ENCODE measurements at places on chromosomes 4 and X.

DNA sequence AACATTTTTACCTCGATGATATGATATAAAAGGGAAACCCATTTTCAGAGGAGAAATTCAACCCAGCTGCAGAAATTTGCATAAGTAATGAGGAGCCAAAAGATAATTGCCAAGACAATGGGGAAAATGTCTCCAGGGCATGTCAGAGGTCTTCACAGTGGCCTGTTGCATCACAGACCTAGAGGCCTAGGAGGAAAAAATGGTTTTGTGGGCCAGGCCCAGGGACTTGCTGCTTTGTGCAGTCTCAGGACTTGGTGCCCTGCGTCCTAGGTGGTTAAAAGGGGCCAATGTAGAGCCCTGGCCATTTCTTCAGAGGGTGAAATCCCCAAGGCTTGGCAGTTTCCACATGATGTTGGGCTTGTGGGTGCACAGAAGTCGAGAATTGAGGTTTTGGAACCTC is 106.9 kb downstream of the CPXCR1 start:
- no peak for DNase-seq

DNA sequence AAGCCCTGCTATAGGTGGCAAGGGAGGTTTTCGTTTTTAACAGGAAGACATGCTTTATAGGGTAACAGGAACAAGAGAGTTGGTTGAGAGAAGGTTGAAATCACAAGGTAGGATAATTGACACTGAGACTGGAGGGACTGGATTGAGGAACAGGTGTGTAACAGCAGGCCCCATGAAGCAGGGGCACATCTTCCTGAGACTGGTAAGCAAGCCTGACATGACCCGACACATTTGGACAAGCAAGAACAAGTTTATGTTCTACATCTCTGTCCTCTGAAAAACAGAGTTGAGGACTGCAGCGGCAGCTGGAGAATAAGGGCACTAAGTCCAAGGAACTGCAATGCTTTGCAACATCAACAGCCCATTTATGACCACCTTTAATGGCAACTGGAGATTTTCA is 5.2 kb downstream of the RPS4X start:
- no peak for DNase-seq

DNA sequence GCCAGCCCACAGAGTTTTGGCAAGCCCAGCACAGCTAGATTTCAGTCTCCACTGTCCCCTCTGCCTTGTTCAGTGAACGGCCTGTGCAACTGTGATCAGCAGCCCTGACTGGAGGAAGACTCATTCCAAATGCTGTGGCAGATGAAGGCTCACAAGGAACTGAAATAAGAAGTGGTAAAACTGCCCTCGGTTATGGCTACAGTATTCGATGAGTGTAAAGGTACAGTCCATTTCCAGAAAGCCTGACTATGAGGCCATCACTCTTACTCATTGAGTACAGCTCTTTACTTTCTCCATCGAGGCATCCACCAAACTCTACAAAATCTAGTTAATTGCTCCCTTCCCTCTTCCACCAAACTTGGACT is 69.1 kb downstream of the RHOH start:
- no peak for DNase-seq

DNA sequence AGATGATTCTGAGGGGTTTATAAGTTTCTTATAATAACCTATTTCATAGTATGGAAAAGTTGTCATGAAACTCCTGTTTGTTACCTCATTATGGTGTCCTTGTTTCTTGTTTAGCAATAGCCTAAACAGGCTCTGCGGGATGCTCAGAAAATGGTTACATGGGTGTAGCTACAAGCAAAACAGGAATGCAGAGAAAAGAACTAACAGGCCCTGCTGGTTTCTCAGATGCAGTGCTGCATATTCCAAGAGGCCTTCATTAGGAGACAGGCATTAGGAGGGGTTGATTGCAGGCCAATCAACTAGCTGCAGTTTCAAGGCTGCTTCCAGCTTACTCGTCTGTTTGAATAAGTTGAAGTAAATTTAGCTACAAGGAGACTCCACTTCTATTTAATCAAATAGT is 37.6 kb upstream of the HPGD start:
- no peak for DNase-seq

- no peak for DNase-seq
Observed at GRCh38 chr4:20813700-20814099, 113.4 kb downstream of the PACRGL start.

GRCh38 chr4:140260227-140260626 is 106.2 kb upstream of the MAML3 start:
- DNase-seq: no peak

DNA sequence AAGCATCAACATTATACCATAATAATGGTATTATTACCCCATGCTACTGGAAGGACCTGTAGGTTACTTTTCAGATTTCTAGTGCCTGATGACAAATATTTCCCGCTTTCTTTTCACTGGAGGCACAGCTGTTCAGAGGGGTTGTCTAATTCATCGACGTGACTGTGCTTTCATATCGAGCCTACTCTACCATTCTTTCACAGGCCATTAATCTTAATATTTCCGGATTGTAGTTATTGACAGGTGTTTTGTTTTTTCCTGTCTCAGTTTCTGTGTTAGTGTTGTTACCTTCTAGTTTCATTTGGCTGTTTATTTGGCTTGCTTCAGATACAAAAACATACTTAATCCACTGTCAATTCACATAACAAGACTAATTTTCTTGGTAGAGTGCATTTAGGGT is 330.9 kb downstream of the SPOCK3 start:
- no peak for DNase-seq

DNA sequence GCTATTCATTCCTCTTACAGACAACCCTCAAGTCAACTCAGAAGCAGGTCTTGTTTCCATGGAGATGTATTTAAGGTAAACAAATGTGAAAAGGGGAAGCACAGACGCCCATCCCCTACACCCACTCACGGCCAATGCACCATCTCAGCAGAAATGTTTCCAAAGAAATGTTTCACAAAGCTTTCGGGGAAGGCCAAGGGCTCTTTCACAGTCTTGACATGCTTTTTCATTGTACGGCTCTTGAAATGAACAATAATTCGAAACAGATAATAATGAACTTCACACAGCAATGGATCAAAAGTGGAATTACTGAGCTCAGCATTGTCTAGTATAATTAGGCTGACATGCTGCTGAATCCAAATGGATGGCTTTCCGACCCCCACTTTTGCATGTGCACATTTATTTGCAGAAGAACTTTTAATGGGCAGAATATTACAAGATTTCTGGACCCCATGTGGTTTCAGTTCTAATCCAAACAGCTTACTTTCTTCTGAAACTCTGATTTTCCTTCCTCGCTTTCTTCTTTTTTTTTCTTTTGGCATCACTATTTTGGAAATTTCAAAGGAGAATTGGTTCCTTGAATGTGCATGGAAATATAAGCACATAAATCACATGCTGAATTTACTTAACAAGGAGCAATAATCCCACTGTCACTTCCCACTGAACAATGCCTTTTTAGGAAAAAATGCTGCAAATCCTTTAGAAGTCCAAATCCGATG is 160.9 kb downstream of the SMIM20 start:
- DNase-seq: peak; percentile 93

GRCh38 chrX:68895341-68895755 is 66.5 kb downstream of the EFNB1 start:
- DNase-seq: no peak

GRCh38 chrX:10022580-10023245 is 55.6 kb downstream of the CLDN34 start:
- no peak for DNase-seq

- no peak for DNase-seq
Observed at GRCh38 chrX:68915778-68916177, 87.0 kb downstream of the EFNB1 start.

DNA sequence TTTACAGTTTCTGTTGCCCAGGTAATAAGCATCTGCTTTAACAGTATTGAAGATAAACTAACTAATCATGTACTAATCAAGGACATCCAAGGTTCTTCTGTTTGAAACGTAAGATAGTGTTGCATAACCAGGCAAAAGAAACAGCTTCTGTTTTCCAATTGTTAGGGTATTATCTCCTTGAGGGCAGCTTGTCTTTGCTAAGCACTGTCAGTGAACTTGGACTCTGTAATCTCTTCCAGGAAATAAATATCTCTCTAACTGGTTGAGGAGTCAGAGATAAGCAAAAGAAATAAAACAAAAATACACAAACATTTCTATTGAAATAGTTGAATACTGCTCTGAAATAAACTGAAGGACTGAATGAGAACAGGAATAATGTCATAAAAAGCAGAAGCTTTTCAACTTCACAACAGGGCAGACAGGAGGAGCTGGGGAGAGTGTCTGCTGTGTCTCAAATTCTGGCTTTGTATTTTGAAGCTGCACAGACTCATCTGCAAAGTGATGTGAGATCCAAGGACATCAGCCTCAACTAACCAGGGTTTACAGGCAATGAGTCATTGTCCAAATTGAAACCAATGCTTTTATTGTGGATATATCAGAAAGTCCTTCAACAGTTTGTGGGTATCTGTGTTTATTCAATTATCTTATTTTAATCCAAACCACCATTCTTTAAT is 1253.0 kb upstream of the PCDH7 start:
- no peak for DNase-seq

GRCh38 chrX:96387801-96388200 is 296.8 kb upstream of the DIAPH2 start:
- DNase-seq: no peak

- no peak for DNase-seq
Observed at GRCh38 chr4:172762895-172763294, 405.7 kb upstream of the GALNT7 start.

GRCh38 chr4:23333556-23333945 is 556.3 kb downstream of the PPARGC1A start:
- no peak for DNase-seq

DNA sequence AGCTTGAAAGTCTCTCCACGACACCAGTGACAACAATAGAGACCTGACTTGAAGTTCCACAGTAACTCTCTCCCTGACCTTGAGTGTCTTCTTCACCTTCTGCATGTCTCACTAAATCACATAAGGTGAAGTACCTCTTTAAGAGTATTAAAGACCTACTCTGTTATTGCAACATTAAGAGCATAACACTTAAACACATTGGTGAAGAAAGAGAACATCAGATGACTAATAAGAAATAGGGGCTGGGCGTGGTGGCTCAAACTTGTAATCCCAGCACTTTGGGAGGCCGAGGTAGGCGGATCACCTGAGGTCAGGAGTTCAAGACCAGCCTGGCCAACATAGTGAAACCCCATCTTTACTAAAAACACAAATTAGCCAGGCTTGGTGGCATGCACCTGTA is 33.9 kb upstream of the MAPK10 start:
- no peak for DNase-seq

GRCh38 chr4:181796502-181796901 is 446.7 kb upstream of the TENM3 start:
- no peak for DNase-seq

DNA sequence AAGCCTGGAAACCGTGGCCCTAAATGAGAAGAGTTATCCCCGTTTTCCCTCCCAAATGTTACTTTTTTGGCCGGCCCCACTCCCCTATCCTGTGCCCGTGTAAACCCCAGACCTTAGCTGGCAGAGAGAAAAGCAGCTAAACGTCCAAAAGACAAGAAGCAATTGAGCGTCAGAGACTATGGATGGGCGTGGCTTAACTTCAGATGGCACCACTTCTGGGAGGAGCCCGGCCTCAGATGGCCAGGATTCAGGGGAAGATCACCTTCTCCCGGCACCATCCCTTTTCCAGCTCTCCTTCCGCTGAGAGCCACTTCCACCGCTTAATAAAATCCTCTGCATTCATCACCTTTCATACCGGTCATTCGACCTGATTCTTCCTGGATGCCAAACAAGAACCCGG is 350.1 kb upstream of the PCDH7 start:
- no peak for DNase-seq

- DNase-seq: peak; percentile 18
Observed at GRCh38 chrX:101057093-101057714, 5.3 kb upstream of the TRMT2B start.

DNA sequence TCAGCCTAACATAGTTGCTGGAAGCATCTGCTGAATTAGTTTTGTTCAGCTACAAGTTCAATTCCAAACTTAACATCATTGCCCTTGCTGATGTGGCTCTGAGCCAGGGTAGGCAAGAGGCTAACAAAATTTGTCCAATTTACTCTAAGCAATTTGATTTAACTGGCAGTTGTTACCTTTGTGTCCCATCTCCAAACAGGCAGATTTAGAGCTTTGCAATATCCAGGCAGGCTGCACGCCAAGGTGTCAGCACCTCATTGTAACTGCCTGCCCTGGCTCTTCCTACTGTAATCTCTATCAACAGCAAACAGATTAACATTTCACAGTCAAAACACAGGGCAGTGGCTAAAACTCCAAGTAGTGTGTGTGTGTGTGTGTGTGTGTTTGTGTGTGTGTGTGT is 2070.6 kb downstream of the PCDH7 start:
- no peak for DNase-seq

- no peak for DNase-seq
Observed at GRCh38 chr4:111807576-111807975, 337.7 kb upstream of the FAM241A start.

GRCh38 chr4:103089481-103089880 is 10.2 kb downstream of the BDH2 start:
- DNase-seq: peak; percentile 75

- DNase-seq: no peak
Observed at GRCh38 chr4:83389756-83390505, 55.3 kb upstream of the HPSE start.

DNA sequence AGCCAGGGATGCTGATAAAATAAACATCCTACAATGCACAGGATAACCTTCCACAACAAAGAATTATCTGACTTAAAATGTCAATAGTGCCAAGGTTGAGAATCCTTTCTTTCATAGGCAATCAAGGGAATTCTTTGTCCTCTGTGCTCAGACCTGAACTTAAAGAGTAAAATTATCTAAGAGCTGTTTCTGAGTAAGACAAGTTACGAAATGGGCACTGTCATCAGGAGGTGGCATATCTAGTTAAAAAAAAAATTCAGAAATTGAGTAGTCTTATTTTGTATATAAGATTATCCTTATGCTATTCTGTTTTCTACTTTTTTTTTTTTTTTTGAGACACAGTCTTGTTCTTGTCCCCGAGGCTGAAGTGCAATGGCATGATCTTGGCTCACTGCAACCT is 3.3 kb upstream of the RAB33B start:
- DNase-seq: peak; percentile 34

DNA sequence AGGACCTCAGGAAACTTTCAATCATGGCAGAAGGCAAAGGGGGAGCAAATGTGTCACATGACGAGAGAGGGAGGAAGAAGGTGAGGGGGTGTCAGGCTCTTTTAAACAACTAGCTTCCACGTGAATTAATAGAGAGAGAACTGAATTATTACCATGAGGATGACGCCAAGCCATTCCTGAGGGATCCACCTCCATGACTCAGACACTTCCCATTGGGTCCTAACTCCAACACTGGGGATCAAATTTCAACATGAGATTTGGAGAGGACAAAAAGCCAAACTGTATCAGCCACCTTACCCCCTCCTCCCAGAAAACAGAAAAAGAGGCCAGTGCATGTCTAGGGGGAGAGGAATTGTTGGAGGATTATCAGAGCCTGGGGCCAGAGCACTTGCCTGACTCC is 40.4 kb upstream of the LAS1L start:
- DNase-seq: no peak

DNA sequence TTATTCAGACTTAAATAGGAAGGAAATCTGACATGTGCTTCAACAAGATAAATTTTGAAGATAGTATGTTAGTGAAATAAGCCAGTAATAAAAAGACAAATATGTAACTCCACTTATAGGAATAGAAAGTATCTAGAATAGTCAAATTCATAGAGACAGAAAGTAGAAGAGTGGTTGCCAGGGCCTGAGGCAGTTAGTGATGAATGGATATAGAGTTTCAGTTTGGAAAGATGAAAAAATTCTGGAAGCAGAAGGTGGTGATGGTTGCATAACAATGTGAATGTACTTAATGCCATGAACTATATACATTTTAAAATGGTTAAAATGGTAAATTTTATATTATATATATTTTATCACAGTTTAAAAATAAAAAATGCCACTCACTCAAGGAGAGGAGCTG is 54.3 kb downstream of the HAND2 start:
- DNase-seq: no peak
